ENCODE measurements at places on chromosomes 4 and X.

GRCh38 chr4:53461244-53461643 is 83.8 kb downstream of the FIP1L1 start:
- DNase-seq: no peak

DNA sequence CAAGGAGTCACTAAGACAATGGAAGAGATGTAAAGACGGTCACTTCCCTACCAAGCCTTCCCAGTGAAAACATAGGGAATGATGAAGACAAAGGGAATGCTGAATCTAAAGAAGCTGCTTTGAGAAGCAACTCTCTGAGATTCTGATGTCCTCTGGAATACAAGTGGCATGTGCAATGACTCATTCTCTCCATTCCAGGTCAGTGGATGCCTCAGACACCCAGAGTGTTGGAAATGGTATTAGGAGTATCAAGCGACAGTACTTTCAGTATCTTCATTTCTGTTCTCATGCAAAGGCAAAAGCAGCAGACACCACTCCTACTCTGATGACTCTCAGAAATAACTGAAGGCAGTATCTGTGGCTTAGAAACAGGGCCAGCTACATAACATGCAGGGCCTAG is 102.6 kb downstream of the FSTL5 start:
- DNase-seq: no peak

DNA sequence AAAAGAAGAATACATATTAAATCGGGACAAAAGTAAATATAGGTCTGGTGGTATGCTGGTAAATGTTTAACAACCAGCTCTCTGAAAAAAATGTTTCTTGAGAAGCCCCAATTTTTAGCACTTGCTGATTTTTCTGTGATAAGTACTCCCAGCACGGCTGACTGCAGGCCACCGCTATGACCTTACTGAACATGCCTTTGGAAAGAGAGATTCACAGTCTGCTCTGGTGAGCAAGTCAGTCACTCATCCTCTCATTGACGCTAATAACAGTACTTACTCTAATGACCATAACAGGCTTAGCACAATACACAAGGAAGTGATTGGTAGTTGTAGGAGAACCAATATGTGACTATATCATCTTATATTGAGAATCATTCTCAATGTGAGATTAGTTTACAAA is 98.9 kb upstream of the BLTP1 start:
- no peak for DNase-seq

- DNase-seq: no peak
Measured at GRCh38 chr4:11430536-11430935, 1.8 kb upstream of the HS3ST1 start.

- DNase-seq: no peak
Measured at GRCh38 chrX:40076750-40077575, 20.8 kb downstream of the BCOR start.

- no peak for DNase-seq
Measured at GRCh38 chrX:64842492-64842891, 133.8 kb downstream of the ZC4H2 start.

GRCh38 chr4:39124885-39125599 is 57.3 kb upstream of the WDR19 start:
- DNase-seq: no peak

DNA sequence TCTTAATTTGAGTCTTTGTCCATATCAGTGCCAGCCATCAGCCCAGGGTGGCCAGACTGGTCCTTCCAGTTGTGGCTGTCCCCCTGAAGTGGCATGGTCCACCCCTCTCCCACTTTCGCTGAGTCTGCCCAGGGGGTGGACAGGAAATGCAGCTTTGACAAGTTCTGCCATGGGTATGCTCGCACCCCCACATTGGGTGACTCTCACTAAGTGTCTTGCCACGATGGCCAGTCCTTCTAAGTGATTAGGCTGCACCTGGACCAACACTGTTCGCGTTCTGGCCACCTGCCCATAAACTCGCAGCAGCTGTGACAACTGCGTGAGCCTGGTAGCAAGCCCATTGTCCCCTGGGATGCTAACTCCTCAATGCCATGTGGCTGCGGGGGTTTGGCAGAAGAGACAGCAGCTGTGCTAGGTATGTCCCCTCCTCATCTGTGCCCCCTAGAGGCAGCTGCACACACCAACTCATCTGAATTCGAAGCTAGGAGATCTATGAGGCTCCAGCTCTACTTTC is 10.0 kb upstream of the LNX1 start:
- DNase-seq: no peak

- DNase-seq: no peak
Measured at GRCh38 chr4:114864060-114864459, 249.4 kb downstream of the NDST4 start.

- DNase-seq: no peak
Measured at GRCh38 chrX:123513585-123514278, 219.1 kb downstream of the THOC2 start.

DNA sequence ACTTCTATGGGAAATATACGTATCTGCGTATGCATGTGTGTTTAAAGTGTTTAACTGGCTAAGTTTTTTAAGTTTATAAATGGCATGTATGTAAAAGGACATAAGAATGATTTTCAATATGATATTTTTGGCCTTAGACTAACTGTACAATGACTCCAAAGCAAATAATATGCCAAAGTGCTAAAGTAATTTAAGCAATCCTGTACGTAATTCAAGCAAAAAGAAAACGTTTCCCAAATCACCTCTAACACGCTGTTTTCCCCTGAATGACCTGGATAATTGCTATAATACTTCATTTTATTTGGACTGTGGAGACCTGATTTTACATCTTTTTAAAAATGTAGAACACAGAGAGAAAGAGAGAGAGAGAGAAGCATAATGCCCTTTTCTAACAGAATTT is 183.0 kb upstream of the HAND2 start:
- DNase-seq: no peak

GRCh38 chrX:73615022-73615421 is 52.0 kb downstream of the CHIC1 start:
- DNase-seq: no peak

DNA sequence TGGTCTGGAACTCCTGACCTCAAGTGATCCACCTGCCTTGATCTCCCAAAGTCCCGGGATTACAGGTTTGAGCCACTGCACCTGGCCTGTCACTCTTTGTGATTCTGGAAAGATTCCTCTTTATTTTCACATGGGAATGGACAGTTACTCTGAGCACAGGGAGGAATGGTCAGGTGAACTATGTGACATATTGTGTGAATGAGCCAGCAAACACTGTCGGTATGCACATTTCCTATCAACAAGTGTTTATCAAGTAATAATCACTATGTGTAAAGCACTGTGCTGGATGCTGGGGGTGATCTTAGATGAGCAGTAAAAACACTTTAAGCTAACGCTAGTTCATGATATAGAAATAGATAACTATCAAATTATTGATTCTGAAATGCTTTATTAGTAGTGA is 97.5 kb downstream of the LIMCH1 start:
- DNase-seq: no peak

Data from vagina (tissue), 2 donors.